ENCODE measurements at places on chromosomes 11 and 22. TPM values are rescaled to one million over a fixed set of nuclear protein-coding genes. Genes with fewer than 3 reads are reported as not detected.

- no peak for DNase-seq
Measured at GRCh38 chr22:39277142-39277607, 32.4 kb upstream of the PDGFB start.

DNA sequence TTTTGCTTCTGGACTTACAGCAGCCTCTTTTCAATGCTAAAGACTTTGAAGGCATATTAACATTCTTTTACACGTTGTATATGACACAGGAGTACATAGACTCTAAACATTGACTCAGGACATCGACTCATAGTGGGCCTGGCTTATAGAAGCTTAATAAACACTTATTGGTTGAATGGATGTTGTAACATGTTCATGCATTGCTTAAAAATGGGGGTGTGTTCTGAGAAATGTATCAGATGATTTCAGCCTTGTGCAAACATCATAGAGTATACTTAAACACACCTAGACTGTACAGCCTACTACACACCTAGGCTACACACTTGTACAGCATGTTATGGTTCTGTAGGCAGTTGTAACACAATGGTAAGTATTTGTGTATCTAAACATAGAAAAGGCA lies 17.9 kb downstream of the TTC17 start:
- DNase-seq, result no peak

DCUN1D5 gene
- 128 TPM for total RNA-seq

FAT3 gene
- total RNA-seq, result 10.7 TPM

GRCh38 chr22:41672780-41673509 lies 15.7 kb downstream of the SNU13 start:
- DNase-seq, result no peak

- DNase-seq, result no peak
Measured at GRCh38 chr11:88806410-88806809, 259.4 kb downstream of the GRM5 start.

All from H7 (cell line).